ENCODE measurements at places on chromosomes 6 and 20.

GRCh38 chr6:123519189-123519505, 117.6 kb downstream of the TRDN start:
- DNase-seq = no peak

DNA sequence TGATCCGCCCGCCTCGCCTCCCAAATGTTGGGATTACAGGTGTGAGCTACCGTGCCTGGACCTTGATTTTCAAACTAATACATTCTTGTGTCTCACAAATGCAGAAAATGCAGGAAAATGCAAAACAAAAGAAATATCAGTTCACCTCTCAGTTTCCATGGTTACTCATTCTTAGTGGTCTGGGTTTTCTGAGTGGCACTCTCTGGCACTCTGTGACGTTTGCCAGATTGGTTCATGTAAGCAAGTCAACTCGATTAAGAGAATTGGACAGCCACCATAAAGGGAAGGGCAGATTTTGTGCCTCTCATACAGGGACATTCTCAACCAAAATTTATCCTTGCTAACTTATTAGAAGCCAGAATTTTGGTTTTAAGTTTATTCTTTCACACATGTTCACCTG, 8.6 kb downstream of the CMTR1 start:
- DNase-seq = no peak

- no peak for DNase-seq
Measured at GRCh38 chr6:10692965-10693538, 1.4 kb downstream of the C6orf52 start.

- no peak for DNase-seq
Measured at GRCh38 chr6:39444479-39445019, 122.0 kb upstream of the KCNK16 start.

GRCh38 chr20:63639093-63639975, 12.4 kb upstream of the GMEB2 start:
- no peak for DNase-seq

GRCh38 chr6:143283887-143284645, 166.4 kb downstream of the ADAT2 start:
- no peak for DNase-seq

DNA sequence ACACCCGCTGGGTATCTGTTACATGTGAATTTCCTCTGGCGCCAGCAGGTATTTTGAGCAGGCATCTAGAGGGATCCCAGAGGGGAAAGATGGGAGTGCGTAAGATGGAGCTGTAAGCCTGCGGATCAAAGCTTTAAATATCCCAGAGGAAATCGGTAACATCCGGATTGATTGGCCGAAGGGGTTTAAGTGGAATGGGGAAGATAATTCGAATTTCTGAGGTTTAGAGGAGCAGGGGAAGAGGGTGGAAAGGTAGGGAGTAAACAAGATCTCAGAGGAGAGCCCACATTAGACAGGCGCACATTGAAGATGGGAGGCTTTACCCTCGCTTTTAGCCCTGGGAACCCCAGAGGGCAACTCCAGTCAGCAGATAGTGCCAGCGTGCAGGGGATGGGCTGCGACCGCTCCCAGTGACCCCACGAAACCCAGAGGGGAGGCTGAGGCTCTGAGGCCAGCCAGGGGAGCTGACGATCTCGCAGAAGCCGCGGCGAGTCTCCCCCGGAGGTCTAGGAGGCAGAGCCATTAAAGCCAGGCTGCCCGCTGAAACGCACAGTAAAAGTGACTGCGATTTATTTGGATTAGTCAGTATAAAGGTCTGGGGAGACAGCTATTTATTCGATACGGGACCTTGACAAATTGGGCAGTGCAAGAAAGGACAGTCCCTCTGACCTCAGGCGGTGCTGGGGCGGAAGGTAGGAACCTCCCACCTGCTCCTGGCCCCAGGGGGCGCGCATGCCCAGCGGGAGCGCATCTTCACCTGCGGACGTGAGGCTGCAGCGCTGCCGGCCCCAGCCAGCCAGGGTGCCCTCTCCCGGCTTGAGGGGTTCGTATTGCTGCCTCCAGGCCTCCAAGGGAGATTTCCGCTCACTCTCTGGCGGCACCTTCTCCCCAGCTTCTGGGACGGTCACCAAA, 34.3 kb upstream of the TCF21 start:
- no peak for DNase-seq

DNA sequence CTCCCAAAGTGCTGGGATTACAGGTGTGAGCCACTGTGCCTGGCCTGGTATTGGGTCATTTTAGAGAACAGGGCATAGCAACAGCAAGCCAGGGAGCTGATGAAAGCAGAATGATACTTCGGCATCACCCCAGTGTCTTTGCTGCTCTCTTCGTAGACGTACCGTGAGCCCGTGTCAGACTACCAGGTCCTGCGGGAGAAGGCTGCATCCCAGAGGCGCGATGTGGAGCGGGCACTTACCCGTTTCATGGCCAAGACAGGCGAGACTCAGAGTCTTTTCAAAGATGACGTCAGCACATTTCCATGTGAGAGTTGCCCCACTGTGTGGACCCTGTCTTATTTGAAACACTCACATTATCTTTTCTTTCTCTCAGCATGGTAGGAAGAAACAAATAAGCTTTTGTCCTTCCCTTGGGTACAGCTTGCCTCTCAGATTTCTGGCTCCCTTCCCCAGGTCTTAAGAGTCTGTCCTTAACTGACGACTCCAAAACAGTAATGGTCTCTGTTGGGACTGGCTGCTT, 15.9 kb downstream of the TAF8 start:
- no peak for DNase-seq

DNA sequence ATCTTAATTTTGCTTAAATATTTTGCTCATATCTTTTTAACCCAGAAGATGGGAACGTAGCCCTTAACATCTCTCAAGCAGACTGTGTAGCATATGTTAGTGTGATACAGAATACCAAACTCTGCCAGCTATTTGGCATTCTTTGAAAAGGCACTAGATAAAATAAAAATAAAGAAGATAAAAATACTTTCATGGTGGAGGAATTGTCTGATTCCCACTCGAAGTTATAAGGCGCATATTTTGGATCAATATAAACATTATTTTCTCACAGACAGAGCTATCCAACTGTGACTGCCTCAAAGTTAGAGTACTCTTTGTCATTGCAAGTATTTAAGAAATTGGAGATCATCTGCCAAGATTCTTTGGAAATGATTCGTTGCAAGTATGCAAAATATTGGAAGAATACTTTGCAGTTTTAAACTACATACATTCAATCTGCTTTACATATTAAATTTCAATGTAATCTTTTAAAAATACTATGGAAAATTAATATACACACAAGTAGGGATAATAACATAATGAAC, 10.8 kb upstream of the EEF1E1 start:
- DNase-seq = no peak

DNA sequence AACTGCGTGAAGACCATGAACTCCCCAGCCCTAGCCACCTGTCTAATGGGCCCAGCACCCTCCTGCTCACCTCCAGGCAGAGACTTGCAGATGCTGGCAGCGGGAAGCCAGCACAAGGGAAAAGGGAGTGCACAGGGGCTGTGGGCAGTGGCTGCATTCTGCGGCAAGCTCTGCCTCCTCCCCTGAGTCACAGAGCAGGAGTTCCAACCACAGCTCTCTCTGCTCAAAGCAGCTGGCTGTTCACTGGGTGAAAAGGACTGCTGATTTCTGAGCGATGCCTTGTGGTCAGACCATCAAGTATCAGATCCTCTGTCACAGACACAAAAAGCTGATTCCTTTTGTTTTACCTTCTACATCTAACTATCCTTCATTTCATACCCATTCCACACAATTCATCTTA, 10.5 kb downstream of the NKX2-2 start:
- no peak for DNase-seq

DNA sequence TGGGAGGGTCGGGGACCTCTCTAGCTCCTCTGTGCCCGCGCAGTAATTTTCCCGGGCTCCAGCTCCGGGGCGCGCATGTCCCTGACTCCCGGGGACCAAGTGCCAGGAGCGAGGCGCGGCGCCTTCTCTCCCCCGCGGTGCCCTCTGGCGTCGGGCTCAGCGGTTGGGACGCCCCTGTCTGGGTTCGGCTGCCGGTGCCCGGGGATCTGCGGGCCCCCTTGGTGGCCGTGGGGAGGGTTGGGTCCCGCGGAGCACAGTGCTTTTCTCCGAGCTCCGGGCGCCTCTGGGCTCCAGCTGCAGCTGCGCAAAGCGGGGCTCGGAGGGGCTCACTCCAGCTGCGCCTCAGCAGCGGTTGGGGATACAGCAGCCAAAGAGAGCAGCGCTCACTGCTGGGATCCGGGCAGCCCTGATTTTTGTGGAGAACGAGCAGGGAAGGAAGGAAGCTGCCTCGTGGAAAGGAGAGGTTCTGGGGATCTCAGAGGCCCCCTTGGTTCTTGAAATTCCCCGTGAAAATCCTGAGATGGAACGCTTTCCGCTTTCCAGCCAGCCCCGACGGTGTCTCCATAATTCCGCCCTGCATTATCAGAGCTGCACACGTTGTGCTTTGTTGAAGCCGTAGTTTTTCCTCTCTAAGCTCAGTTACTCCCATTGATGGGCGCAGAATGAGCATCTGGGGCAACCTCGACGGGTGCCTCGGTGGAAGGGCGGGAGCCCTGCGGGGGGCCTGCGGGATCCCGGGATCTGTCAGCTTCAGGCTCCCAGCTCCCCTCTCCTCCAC, 861 bp downstream of the PPP1R14C start:
- no peak for DNase-seq

GRCh38 chr6:148417045-148417444, 74.4 kb downstream of the SASH1 start:
- DNase-seq = no peak

GRCh38 chr20:20227013-20227571, 140.8 kb upstream of the INSM1 start:
- DNase-seq = no peak

- no peak for DNase-seq
Measured at GRCh38 chr6:42123379-42124103, 18.9 kb downstream of the C6orf132 start.

DNA sequence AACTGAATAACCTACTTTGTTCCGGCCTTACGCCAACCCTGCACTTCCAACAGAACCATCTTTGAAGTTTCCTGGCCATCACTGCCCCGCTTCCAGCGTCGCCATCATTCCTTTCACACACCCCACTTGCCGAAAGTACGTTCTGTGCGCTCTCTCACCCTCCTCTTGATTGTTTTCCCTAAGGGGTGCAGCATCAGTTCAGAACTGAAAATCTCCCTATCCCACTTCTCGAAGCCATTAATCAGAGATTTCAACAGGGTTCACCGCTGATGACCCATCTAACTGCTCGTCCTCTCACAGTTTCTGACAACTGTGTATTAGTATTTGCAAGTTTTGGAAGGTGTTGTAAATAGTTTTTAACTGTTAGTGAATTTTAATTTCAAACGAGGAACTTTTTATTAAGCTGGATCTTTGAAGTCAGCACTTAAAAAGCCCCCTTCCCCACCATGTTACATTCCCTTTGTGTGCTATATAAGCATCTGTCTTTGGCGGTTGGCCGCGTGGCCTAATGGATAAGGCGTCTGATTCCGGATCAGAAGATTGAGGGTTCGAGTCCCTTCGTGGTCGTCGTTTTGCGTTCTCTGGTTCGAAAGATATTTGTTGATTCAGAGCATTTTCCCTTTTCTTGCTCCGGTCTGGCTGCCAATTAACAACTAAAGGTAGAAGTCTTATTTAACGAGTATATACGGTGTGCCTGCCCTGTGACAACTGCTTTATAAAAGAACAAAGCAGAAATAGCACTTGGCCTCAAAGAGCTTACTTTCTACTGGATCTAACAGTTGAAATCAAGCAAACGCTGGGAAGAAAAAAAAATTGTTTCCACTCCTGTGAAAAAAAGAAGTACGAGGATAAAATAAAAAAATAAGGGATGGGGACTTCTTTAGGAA, 42.6 kb downstream of the TRIM27 start:
- DNase-seq = peak; percentile 57

GRCh38 chr20:11796026-11796425, 121.7 kb upstream of the BTBD3 start:
- DNase-seq = no peak

GRCh38 chr6:107778265-107778664, 45.8 kb downstream of the SCML4 start:
- no peak for DNase-seq

- DNase-seq = no peak
Measured at GRCh38 chr20:36854348-36855240, 21.3 kb upstream of the TLDC2 start.

DNA sequence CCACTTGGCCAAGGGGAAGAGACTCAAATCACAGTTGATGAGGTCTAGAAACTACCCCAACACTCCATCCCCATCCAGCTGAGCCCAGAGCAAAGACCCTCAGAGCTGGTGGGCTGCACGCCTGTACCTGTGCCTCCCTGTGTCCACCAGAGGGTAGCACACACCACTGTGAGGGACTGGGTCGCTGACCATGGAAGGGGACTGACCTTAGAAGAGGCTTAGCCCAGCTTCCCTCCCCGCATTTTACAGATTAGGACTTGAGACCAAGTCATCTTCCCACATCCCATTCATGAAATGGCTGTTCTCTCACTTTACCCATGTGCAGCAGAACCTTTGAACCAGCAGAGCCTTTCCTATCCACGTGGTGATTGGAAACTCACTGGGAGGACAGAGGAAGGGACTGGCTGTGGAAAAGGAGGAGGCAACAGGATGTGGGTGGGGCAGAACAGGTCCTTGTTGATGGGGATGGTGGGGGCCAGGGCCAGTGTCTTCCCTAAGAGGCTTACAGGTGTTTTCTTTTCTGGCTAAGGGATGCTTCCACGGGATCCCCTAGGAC, 44.3 kb downstream of the CPXM1 start:
- no peak for DNase-seq

GRCh38 chr6:43125119-43125518, 46.0 kb upstream of the SRF start:
- no peak for DNase-seq

- no peak for DNase-seq
Measured at GRCh38 chr6:4403828-4404227, 268.5 kb upstream of the ECI2 start.

- DNase-seq = no peak
Measured at GRCh38 chr20:5203380-5203779, 76.6 kb downstream of the CDS2 start.

DNA sequence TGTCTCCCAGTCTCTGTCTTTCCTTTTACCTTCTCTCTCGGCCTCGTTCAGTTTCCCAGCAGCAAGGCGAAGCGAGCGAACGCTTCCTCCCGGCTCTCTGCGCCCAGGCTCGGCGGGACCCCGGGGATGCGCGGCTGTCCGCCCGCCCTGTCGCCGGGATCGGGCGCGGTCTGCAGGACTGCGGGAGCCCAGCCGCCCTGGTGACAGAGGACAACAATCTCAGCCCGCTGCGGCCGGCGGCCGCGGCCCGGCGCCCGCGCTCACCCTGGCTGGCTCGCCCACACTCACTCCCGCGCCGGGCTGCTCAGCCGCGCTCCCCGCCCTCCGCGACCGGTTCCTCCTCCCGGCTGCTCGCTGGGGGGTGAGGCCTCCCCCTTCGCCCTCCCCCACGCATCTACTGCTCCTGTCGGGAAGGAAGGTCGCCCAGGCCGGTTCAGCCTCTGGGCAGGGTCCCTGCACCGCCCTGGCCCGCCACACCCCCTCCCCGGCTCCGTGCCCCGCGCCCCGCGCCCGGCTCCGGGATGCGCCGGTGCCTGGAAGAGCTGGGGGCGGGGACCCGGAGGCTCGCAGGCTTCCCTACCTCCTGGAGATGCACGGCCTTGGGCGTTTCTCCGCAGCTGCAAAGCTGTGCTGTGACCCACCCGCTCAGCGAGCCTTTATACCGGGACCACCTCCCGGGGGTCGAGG, 410 bp downstream of the SYNE1 start:
- no peak for DNase-seq

GRCh38 chr6:39696986-39697788, 28.0 kb downstream of the KIF6 start:
- no peak for DNase-seq

All from stimulated activated CD4-positive, alpha-beta T cell treated with anti-CD3 and anti-CD28 coated beads, Interleukin-12 subunit alpha, Interleukin-12 subunit beta, amount 100 ng/mL, for 24 hours (primary cell).